Substantia nigra (tissue), 51 donors: ENCODE measurements at places on chromosomes 11 and 22.

GRCh38 chr22:29204455-29205183 is 1.1 kb upstream of the EMID1 start:
- DNase-seq: no peak

GRCh38 chr11:107710301-107710700 is 1.6 kb downstream of the SLN start:
- no peak for DNase-seq

DNA sequence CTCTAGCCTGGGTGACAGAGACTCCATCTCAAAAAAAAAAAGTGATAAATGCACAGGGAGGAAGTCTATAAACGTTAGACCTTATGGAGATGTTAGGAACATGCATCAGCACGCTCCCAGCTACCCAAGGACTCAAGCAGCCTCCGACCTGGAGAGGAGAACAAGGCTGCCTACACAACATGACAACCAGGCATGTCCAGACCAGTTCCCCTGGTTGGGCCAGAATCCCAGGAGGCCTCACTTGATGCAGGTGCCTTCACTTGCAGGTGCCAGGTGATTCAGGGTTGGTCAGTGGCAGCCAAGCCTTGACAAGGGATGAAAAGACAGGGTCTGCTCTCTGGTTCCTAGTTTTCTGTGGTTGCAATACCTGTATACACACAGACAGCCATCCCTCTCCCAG is 5.9 kb downstream of the RANGAP1 start:
- DNase-seq: no peak

DNA sequence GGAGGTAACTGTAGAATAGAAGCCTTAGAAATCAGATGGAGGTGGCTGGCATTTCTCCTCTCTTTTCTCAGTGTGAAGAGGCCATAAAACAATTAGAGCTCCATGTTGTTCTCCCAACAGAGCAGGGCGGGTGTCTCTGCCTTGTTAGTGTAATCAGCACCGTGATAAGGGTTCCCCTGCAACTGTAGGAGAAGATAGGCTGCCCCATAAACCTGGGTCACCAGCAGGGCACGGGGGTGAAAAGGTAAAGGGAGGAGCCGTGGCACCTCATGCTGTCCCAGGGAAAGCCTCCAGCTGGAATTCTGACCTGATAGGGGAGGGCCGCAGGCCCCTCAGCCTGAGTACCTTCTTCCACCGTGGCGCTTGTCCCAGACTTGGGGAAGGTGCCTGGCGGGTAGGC is 68.7 kb downstream of the ISX start:
- no peak for DNase-seq

- DNase-seq: no peak
Observed at GRCh38 chr22:28594797-28595462, 84.7 kb downstream of the TTC28 start.

- no peak for DNase-seq
Observed at GRCh38 chr11:35014346-35014745, 97.9 kb downstream of the PDHX start.

- DNase-seq: no peak
Observed at GRCh38 chr22:23233752-23234408, 53.6 kb downstream of the BCR start.

DNA sequence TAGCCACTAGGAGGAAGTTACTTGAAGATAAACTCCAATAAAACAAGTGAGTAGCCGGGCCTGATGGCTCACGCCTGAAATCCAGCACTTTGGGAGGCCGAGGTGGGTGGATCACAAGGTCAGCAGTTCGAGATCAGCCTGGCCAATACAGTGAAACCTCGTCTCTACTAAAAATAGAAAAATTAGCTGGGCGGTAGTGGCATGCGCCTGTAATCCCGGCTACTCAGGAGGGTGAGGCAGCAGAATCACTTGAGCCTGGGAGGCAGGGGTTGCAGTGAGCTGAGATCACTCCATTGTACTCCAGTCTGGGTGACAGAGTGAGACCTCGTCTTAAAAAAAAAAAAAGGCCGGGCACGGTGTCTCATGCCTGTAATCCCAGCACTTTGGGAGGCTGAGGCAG is 34.0 kb upstream of the CLPB start:
- DNase-seq: no peak

- no peak for DNase-seq
Observed at GRCh38 chr22:21826204-21826603, 41.2 kb downstream of the MAPK1 start.

- no peak for DNase-seq
Observed at GRCh38 chr11:2711161-2711560, 11.4 kb upstream of the KCNQ1OT1 start.

- peak; percentile 80 for DNase-seq
Observed at GRCh38 chr11:63614136-63614671, at the start of gene PLAAT3. PLAAT3 (minus strand) TSS chr11:63614433; CDS start chr11:63614014, 419 bp downstream.

DNA sequence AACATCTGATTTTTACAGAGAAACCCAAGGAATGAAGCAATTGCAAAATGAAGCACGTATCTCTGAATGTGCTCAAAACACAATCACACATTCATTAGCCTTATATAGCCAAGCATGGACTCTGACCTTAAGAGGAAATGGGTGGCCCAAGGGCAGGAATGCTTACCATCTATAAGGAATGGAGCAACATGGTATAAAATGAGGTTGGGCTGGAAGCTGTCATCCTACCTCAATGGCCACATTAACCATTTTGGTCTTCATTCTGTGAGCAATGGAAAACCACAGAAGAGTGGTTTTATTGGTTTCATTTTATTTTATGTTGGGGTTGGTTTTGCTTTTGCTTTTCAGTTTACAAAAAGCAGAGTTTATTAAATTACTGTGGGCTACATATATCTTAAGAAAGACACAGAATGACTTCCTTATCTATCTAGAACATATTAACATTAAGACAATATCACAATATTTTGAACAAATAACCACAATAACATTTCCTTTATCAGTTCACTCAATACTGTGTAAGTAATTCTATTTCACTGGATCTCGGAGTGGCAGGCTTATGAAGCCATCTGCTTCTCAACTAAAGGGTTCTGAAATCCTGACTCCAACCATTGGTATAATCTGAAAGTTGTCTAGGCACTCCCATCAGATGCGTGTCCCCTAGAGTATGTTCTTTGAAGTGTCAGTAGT is 10.8 kb upstream of the MS4A13 start:
- DNase-seq: no peak

DNA sequence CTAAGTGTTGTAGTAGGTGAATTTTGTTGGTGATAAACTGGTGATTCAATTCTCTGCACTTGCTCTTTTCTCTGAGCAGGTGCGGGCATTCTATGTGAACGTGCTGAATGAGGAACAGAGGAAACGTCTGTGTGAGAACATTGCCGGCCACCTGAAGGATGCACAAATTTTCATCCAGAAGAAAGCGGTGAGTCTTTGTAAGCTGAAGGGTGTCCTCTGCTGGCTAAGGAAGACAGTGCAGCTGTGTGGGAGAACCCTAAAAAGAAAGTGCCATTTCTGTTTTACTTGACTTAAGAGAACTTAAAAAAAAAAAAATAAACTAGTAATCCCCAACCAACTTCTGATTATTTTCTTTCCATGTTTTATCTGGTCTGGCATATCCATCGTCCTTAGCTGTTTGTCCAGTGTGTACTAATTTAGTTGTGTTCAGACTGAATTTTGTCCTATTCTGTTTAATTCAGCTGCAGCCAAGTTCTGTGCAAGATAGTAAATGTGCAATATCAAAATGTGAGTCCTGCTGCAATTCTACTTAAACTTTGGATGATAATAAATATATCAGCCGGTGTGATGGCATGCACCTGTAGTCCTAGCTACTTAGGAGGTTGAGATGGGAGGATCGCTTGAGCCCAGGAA is 29.6 kb downstream of the CAT start:
- DNase-seq: no peak

DNA sequence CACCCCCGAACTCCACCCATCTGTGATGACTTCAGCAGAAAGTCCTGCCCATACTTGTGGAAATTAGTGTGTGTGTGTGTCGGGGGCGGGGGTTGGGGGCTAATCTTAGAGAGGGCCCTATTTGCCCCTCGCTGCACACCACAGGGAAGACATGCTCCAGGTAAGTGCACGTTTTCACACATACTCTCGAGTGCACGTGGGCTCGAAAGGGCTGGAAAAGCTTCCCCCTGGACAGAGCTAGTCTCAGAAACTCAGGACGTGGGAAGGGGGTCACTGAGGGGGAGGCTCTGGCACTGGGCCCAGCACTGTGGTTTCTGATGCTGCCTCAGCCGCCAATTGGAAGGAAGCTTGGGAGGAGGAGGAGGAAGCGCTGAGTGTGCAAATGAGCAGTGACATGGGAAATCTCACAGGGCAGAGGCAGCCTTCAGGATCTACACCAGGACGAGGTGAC is 40.7 kb upstream of the CD82 start:
- DNase-seq: no peak

- no peak for DNase-seq
Observed at GRCh38 chr22:30371981-30372380, 15.2 kb downstream of the CCDC157 start.

GRCh38 chr11:31620434-31620833 is 110.9 kb downstream of the ELP4 start:
- no peak for DNase-seq

GRCh38 chr22:29477723-29478318 is 2.2 kb upstream of the NEFH start:
- peak; percentile 12 for DNase-seq

GRCh38 chr11:96309016-96309642 is 33.9 kb downstream of the MAML2 start:
- DNase-seq: no peak

DNA sequence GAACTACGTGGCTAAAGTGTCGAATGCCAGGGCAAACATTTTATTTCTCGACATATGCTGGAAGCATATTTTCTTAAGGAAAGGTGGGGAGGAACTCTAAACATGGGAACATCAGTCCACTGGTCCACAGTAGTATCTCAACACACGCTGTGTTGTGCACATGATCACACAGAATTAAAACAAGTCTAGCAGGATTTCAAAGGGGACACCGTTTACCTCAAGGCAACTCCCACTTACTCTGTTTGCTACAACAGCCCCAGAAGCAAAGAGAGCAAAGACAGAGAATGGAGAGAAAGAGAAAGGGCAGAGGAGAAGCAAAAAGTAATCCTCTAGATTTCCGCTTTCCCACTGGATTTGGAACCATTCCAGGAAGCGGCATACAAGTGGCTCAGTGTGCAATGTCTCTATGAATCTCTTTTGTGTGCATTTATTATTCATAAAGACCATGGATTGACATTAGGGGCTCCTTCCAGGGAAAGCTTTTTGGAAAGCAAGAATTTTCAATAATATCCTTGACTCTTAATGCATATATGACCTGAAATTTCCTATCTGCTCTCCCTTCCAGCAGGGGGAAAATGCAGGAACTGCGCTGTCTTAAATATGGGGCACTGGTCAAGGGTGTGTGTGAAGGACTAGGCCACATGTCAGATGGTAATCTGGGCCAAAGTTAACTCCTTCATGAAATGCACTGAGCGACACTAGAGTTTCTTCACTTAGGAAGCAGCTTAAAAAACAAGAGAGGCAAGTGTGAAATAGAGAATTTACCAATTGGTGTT is 34.8 kb upstream of the CCDC34 start:
- DNase-seq: no peak

DNA sequence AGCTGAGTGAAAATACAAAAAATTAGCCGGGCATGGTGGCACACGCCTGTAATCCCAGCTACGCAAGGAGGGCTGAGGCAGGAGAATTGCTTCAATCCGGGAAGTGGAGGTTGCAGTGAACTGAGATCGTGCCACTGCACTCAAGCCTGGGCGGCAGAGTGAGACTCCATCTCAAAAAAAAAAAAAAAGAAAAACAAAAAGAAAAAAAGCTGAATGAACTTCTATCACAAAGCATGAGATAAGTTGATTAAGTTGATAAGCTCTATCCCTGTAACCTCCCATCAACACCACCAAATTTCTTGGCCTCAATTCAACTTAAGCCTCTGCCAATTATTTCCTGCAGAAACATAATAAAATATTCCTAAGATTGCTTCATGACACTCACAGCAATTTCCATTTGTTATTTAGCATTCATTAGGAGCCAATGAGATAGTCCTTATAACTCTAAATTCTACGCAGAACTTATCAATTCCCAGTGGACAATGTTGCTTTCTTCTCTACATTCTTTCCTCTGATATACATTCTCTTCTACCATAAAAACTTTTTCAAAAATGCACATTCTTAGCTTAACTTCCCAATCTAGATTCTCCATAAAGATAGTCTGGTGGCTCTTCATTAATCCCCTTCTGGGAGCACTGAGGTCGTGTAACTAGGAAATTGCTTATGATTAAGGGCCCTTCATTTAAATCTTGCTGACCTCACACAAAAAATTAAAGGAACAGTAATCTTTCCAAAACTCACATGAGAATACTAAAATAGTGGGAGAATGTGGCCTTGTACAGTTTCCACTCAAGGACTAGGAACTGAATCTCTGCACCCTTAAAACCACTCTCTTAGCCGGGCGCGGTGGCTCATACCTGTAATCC is 2.9 kb downstream of the AMBRA1 start:
- DNase-seq: no peak

DNA sequence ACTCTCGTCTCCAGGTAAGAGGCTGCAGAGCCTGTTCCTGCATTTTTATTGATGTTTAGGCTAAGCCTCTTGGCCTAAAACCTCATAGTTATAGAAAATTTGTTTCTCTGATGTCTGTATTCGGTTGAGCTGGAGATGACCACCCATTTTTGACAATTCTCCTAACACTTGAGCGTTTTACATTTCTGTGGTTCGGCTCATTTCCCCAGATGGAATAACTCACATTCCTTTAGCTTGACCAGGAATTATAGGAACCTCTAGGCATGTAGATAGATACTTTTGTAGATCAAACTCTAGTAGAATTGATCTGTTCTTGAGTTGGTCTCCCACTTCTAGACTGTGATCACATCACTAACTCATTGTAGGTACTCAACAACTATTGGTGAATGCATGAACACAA is 172.6 kb upstream of the CADM1 start:
- no peak for DNase-seq

- DNase-seq: no peak
Observed at GRCh38 chr11:614623-615503, 887 bp downstream of the IRF7 start.

- no peak for DNase-seq
Observed at GRCh38 chr22:20109411-20110358, 6.2 kb upstream of the RANBP1 start.

- DNase-seq: no peak
Observed at GRCh38 chr11:114001416-114001815, 26.5 kb downstream of the HTR3A start.
